ENCODE measurements at places on chromosomes 3 and 15.
A peak's percentile ranks its signal among the peaks of the same experiment; 100 is the strongest.

GRCh38 chr15:63274427-63274826 lies 3.0 kb upstream of the APH1B start:
- DNase-seq: no peak

DNA sequence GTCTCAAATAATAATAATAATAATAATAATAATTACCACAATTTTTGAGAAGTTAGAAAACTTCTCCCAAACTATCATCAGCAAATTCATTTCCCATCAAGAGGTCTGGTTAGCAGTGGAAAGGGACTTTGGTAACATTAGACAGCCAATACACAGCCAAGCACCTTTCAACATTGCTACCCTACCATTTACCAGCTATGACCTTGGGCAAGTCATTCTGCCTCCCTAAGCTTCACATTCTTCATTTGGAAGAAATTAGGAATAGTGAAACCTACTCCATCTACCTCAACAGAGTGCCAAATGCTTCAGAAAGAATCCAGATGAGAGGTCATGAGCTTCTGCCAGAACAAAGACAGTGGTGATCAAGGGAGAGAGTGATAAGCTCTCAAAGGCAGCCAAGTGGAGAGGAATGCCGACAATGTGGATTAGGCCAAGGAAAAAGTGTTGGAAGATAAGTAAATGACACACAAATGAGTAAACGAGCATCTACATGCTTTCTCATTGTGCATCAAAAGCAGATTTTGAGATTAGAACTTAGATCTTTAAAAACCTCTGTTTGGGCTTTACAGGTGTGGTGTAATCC lies 42.9 kb upstream of the LPP start:
- no peak for DNase-seq

- DNase-seq: peak; percentile 34
These were observed 767 bp downstream of the GLT8D1 start for GRCh38 chr3:52704611-52705437.

DNA sequence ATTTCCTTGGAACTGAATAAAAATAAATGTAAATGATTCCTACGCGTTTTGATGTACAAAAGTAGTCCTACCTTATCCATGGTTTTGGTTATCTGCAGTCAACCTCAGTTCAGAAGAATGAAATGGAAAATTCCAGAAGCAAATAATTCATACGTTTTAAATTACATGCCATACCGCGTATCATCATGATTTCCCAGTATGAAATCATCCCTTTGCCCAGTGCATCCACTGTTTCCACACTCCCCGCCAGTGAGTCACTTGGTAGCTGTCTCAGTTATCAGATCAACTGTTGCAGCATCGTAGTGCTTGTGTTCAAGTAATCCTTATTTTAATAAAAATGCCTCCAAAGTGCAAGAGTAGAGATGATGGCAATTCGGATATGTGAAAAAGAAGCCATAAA lies 9.1 kb upstream of the MFSD1 start:
- DNase-seq: no peak

GRCh38 chr3:37540786-37541185 lies 320.9 kb upstream of the CTDSPL start:
- DNase-seq: no peak

DNA sequence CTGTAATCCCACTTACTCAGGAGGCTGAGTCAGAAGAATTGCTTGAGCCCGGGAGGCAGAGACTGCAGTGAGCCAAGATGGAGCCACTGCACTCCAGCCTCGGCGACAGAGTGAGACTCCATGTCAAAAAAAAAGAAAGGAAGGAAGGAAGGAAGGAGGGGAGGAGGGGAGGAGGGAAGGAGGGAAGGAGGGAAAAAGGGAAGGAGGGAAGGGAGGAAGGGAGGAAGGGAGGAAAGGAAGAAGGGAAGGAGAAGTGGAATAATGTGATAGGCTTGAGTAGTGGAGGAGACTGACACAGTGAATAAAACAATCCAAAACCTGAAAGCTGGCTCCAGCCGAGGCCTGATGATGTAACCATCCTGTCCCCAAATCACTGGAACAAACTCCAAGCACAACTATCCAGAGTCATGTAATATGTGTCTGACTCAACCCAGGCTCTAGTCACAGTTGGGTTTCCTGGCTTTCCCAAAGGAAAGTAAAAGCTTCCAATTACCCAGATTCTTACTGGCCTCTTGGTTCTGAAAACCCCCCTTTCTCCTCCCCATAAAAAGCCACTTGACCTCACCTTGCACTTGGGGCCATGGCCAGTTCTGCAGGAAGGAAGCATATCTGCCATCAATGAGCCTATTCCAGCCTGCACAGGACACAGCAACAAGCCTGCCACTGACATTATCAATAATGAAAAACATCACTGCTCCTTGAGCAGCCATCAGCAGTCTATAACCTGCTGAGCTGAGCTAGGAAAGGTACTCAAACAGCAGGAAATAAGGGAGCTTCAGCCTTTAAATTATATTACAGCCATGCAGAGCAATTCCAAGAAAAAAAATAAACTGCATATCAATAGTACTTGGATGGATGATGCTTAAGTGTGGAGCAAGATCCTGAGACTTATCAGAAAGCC lies 48.3 kb downstream of the MB21D2 start:
- DNase-seq: peak; percentile 49

DNA sequence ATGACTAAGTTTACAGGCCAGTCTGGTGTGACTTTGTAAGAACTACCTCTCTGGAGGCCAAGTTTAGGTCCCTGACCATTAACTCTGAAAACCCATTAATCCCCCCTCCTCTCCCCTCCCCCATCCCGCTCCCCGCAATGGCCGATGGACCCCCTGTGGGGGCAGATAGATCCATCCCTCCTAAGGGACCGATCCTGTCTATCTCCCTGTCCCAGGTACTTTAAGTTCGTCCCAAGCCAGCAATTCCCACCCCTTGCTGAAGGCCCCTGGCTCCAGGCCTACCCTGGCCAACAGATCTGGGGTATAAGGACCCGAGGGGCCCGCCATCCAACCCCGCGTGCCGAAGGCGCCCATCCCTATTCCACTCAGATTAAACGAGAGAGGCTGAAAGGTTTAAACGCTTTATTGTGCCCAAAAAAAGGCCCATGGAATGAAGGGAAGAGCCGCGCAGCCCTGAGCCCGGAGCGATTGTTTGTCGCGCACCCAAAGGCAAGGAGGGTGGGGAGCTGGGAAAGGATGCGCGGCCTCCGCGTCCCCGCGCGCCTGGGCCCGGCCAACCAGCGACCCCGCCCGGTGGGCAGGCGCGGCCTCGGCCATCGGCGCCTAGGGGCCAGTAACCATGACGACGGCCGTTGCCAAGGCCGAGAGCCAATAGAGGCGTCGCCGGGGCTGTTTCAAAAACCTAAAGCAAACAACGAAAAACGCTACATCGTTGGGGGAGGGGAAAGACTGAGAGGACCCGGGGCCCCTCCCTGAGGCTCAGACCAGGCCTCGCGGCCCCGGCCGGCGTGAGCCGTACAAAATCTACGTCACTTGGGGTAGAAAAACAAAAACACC lies 35.9 kb downstream of the HMCES start:
- DNase-seq: peak; percentile 32

DNA sequence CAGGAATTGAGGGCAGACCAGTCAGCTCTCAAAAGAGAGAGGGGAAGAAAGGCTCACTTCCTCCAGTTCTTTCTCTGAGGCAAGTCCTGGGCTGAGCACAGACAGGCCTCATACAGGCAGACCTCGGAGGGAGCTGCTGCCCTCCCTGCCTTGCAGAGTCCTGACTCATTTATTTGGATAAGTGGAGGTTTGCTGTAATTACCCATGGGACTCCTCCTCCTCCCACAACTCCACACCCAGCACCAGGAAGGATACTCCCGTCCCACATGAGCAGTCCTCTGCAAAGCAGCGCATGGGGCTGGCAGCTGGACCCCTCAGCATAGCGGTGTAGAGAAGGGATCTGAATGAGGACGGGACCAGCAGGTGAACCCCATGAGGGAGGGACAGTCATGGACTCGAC lies 13.4 kb upstream of the SCN10A start:
- peak; percentile 59 for DNase-seq

DNA sequence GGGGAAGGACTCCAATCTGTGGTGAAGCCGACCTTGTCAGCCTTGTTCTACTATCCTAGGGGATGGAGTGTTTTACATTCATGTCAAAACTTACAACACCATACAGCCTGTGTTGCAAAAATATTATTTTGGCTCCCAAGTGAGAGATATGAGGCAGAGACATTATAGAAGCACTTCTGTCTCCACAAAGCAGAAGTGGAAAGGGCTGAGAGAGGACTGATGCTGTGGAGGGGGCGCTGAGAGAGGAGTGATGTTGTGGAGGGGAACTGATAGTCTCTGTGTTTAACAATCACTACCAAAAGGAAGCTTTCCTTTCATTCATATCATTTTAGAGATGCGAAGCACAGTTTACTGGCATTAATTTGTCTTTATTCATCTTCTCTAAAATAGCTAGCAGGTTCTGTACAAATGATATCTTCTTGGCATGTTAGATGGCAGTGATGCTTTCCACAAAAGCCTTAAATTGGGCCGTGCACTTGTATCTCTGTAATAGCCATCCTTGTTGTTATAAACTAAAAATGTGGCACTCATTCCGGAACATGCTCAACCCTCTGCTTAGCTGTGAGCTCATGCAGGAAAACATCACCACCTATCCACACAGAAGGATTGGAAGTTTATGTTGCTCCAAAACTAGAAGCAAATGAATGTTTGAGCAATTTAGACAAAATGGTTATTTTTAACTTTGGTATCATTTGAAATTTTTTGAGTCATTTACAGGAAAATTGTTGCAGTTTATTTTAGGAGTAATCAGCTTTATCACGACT lies 134.6 kb upstream of the TP63 start:
- no peak for DNase-seq

DNA sequence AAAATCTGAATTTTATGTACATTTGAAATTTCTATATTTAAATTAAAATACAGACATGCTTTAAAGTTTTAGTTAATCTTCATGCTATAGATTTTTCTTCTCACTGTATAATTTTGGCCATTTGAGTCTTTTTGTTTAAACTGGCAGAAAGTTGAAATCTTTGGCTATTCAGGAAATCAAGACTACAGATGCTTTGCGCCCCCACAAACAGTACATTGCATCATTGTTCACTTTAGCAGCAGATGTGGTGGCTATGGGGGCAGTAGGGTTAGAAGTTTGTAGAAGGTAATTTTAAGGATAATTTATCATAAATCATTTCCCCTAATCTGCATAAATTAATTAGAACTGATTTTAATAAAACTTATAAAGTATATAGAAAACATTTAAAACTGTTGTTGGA lies 20.9 kb downstream of the SPPL2A start:
- no peak for DNase-seq

DNA sequence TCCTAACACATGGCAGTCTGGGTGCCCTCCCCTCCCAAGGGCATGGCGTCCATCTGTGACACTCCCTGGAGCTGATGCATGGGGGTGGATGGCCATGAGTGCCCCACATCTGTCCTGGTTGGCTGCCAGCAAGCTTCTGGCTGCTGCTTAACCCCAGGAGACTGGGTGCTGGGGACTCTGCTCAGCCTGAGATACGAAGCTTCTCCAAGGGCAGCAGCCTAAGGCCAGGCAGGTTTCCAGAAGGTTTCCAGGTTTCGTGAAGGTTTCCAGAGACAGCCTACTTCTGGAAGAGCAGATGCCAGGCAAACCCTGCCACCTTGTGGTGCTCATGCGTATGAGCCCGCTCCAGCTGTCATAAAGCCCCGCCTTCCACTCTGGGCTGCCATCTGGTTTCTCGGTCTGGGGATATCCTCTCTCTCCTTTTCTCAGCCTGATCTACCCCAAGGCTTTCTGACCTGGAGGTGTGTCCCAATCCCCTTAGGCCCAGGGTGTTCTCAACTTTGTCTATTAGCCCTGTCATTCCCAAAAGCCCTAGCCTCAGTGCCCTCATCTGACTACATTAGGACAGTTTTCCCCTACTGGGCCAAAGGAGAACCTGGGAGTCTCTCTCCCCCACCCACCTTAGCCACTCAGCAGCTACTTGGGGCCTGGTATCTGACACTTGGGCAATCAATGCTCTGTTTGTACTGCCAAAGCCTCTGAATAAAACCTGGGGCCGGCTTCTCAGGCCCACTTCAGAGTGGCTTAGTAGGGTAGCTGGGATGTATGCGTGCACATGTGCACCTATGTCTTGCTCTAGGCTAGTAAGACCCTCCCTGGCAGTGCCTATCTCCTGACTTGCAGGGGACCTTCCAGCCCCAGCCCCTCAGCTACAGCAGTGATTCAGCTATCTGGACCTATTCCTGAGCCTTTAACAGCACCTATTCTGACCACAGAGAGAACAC lies 12.0 kb downstream of the MRPL46 start:
- DNase-seq: no peak

DNA sequence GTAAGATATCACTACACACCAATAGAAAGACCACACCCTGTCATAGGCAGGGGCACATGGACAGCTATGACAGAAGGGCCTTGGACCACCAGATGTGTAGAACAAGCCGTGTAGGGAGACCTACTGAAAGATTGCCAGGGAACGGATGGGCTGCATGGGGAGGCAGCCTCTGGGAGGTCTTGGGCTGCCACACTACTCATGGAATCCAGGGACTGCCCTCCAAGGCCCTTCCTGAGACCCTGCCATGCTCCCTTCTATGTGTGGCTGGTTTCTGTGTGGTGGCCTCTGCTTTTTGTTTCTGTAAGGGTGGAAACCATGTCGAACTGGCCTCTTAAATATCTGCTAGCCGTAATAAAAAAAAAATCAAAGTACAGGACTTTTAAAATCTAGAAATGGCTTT lies 86.9 kb downstream of the OCA2 start:
- no peak for DNase-seq

DNA sequence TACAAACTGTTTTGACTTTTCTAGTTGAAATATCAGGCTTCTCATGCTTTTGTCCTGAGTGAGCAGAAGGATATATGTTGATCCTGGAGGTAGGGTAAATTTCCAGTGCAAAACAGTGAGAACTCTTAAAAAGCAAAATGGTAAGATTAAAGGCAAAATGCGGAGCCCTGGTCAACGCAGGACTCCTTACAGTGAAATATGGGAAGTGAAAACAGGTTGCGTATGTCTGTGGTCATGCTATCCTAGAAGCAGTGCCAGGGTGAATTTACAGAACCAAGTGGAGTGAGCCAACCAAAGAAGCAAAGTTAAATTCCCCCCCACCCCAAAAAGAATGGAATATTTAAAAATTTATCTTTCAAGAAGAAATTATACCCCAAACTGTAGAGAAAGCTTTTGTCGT lies 256.4 kb downstream of the NR2F2 start:
- DNase-seq: no peak

- DNase-seq: no peak
These were observed 74.1 kb upstream of the PLXNA1 start for GRCh38 chr3:126908752-126909275.

Data from GM04503 (cell line).